Stimulated activated CD4-positive, alpha-beta T cell treated with anti-CD3 and anti-CD28 coated beads, Interleukin-12 subunit alpha, Interleukin-12 subunit beta, amount 100 ng/mL, for 48 hours (primary cell): ENCODE measurements at places on chromosomes 3 and 15.

GRCh38 chr15:42736178-42736792 lies 643 bp downstream of the CDAN1 start:
- no peak for DNase-seq

DNA sequence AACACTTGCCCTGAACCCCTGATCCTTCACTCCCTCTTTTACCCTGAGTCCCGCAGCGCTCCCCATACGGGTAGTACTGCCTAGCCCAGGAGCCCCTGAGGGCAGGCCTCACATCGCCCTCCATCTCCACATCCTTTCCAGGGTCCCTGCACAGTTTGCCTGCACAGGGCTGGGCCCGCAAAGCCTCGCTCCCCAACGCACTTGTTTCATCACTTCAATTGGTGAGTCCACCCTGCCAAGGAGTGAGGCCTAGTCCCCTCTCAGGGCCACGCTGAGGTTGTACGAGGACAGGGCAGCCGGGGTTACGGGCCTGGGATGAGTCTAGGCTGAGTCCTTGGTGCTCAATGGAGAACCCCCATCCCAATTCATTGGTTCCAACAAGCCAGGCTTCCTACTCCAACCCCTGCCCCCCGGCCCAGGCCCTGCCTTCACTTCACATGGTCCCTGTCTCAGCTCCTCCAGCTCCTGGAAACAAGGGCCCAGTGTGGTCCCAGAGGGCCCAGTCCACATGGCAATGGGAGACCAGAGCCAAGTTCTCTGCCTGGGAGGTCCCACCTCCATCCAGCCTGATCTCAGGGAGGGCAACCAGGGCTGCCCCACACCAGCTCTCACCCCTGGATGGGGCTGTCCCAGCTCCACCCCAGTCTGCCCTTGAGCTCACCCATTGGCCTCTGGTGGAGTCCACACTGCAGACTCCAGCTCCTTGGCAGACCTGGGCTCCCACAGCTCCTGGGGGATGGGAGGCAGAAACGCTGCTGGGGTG lies 12.4 kb upstream of the CLK3 start:
- DNase-seq, result no peak

DNA sequence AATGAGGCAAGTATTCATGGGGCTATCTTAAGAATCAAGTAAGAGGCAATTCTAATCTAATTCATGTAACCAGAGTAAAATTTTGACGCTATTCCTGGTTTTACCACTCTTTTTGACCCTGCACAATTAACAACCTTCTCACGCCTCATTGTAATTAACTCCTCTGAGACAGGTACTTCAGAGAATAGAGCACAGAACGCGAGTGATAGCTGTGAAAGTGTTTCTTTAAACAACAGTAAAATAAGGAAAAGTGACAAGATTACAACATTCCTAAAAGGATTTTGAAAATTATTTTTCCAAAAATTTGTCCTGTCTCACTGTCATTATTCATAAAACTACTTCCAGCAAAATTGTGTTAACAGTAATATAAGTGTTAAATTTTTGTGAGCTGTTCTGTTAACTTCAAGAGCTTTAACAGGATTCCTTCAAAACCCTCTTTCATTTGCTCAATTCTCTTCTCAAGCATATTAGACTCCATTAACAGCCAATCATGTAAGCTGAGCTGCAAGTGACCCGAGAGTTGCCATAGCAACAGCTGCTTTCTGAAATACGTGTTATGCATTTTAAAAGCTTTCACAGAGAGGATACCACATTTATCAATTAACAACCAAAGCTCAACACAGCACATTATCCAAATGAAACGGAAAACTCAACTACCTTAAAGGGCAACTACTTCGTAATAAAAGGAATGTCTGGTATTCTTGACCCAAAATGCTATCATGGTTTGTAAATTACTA lies 93.1 kb downstream of the STAG1 start:
- no peak for DNase-seq

GRCh38 chr15:34064438-34064837 lies 25.4 kb upstream of the AVEN start:
- DNase-seq, result no peak

GRCh38 chr15:51223771-51224229 lies 114.6 kb downstream of the CYP19A1 start:
- DNase-seq, result no peak

- DNase-seq, result no peak
Observed at GRCh38 chr15:69636169-69636915, 183.7 kb downstream of the RPLP1 start.

- no peak for DNase-seq
Observed at GRCh38 chr3:53131096-53131495, 861 bp upstream of the RFT1 start.

GRCh38 chr3:152943645-152944044 lies 108.7 kb downstream of the P2RY1 start:
- DNase-seq, result no peak

DNA sequence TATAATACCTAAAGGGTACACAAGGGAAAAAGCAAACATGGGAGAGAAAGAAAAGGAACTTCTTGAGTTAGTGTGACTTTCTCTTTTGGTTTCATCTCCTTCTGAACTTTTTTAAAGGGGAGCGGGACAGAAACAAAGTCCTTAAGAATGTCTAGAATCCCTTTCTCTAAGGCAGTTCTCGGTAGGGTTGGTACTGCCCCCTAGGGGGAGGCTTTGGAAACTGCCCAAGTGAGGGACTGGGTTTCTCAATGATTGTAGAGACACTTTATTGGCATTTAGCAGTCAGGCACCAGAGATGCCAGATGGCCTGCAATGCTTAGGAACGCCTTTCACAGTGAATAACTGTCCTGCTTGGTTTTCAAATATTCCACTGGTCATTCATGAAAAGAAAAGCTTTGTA lies 172.7 kb downstream of the WDR72 start:
- peak; percentile 0 for DNase-seq

DNA sequence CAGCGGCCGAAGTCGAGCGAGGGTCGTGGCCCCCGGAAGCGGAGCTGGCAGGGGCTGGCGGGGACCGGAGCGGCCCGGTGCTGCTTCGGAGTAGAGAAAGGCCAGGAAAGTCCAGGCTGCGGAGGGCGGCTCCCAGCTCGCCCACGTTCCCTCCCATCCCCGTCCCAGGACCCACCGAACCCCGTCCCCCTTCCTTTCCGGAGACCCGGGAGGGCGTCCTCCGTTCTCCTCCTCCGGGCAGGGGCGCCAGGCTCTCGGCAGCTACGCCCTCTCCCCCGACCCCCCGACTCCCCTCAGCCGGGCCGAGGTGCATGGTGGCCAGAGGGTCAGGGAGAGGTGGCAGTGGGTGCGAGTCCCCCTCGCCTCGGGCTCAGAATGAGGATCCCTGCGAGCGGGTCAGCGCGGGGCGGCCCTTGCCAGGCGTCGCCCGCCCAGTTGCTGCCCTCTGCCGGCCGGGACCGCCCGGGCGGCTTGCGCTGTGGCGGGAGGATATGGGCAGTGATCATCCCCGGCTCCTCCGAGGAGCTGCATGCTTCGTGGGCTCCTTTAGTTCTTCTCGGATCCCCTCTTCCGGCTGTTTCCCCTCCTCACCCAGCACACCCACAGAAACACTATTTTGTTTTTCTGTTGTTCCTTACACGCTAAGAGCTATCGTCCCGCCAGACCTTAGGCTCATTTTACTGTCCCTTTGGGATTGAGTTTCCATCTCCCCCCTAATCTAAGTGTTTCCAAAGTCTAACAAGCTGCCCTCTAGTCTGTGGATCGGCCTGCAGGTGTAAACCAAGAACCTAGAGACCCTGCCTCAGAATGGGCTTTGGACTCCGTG lies 744 bp upstream of the ALDH1A2 start:
- peak; percentile 41 for DNase-seq

- DNase-seq, result no peak
Observed at GRCh38 chr3:124893526-124893925, 6.4 kb upstream of the ITGB5 start.

- no peak for DNase-seq
Observed at GRCh38 chr15:59501597-59501996, 63.6 kb downstream of the FAM81A start.

- no peak for DNase-seq
Observed at GRCh38 chr15:39869254-39869653, 50.8 kb downstream of the GPR176 start.

- DNase-seq, result no peak
Observed at GRCh38 chr15:29799859-29800258, 22.4 kb downstream of the TJP1 start.

- DNase-seq, result no peak
Observed at GRCh38 chr15:100041127-100041828, 300.5 kb downstream of the ADAMTS17 start.

DNA sequence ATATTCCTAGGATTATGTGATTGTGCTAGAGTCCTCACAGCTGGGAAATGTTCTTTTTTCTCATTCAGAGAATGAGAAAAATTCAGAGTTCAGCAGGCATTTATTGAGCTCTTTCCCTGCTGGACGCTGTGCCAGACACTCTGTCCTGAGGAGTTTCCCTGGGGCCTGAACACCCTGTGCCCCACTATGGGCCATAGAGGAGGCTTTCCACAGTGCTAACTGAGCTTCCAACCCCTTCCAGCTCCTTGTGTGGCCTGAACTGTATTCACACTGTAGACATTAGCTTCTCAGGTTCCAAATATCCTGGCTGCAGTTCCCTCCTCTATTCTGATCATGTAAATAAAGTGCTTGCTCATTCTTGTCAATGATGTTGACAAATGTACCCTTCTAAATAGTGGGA lies 10.0 kb downstream of the ABHD2 start:
- no peak for DNase-seq

DNA sequence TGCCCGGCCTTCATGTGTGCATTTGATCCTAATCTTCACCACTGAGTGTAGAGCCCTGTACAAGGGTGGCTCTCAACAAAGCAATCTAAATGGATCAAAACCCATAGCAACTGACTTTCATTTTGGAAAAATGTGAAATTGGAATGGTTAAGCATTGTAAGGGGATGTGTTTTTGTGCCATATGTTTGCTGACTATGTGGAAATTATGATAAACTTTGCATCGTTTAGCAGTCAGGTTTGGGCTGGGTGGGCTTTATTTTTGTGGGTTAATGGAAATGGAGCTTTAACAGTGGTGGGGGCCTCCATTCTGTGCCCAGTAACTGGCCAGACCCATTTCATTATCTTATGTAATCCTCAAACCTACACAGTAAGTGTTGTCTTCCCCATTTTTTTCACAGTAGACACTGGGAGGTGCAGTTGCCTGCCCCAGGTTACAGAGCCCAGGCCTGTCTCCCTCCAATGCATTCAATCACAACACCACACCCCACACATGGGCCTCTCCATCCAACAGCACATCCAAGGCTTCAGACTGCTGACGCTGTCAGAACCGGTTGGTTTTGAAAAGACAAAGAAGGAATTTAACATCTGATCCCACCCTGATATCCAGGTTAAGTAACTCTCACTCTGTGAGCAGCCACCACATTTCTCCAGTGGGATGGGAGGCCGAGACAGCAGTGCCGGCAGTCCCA lies 136.3 kb upstream of the ABHD17C start:
- no peak for DNase-seq

DNA sequence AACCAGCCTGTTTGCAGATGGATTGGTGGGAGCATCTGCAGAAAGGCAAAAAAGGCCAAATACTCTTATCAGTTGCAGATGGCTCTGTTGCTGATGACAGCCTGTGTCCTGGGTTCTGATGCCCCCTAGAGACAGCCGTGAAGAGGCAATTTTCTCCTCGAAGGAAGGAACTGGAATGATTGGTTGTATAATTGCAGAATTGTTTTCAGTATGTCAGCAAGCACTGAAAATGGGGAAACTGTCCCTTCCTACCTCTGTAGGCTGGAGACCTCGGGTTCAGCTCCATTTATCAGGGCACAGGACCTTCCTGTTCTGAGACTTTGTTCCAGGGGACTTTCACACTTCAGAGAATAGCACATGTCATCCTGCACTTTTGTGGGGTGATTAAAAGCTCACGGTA lies 103.0 kb downstream of the PGPEP1L start:
- no peak for DNase-seq

- no peak for DNase-seq
Observed at GRCh38 chr3:189966843-189967242, 153.9 kb downstream of the P3H2 start.

GRCh38 chr3:150544726-150545125 lies 1.6 kb downstream of the SERP1 start:
- DNase-seq, result no peak

DNA sequence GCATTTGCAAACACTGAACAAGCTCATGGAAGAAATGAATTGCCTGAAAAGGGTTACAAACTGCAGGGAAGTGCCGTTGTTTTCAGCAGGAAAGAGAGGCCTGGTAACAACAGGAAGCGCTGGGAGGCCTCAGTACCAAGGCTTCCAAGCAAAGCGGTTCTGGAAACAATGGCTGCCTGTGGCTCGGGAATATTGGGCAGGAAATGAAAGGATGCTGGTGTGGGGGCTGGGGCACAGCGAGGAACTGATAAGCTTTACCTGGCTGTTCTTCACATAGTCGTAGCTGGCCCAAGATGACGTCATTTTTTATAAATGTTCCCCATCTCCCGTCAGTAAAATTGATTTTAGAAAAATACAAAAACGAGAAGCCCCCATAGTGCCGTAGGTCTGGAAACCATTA lies 55.9 kb downstream of the ARHGAP31 start:
- DNase-seq, result no peak

DNA sequence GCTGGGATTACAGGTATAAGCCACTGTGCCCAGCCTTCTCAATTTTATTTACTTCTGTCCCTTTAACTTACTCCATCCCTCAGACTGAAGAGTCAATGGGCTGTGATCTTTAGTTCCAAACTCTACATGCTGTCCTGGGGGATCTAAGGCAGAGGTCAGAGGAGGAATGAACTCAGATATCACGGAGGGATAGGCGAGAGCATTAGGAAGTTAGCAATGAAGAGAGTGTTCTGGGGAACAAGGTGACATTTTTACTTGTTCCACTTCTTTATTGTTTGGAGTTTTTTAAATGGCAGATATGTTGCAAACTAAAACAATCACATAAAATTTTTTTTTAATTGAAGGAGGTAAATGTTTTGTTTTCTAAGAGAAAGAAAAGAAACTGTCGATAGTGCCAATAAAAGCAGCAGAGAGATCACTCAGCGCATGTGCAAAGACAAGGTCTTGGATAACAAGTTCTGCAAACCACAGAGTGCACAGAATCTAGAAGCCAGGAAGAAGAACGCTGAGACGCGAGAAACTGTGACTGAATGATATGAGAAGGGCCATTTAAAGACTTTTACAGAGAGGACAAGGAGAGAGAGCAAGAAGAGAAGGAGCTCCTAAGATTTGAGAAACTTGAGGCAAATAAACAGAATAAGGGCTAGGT lies 10.8 kb upstream of the CA12 start:
- DNase-seq, result no peak
